ENCODE measurements at places on chromosomes 13 and 19.

GRCh38 chr19:28667348-28667977 lies 545.5 kb downstream of the UQCRFS1 start:
- no peak for DNase-seq

DNA sequence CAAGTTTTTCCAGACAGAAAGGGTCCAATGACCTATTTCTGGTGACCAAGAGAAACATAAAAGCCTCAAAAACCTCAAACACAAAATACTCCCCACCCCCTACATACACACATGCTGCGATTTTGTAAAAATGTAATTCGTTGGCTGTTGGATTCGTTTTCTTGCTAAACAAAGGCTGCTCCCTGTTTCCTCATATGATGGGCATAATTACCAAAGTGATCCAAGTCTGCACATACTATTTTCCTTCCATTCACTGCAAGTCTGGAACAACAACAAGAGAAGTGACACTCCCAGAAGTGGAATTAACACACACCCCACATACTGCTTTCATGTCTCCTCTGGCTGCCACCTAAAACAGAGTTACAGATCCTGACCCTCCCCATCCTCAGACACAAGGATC lies 131.9 kb downstream of the RAP2A start:
- DNase-seq, result no peak

GRCh38 chr13:95707035-95707434 lies 30.1 kb downstream of the DNAJC3 start:
- DNase-seq, result no peak

DNA sequence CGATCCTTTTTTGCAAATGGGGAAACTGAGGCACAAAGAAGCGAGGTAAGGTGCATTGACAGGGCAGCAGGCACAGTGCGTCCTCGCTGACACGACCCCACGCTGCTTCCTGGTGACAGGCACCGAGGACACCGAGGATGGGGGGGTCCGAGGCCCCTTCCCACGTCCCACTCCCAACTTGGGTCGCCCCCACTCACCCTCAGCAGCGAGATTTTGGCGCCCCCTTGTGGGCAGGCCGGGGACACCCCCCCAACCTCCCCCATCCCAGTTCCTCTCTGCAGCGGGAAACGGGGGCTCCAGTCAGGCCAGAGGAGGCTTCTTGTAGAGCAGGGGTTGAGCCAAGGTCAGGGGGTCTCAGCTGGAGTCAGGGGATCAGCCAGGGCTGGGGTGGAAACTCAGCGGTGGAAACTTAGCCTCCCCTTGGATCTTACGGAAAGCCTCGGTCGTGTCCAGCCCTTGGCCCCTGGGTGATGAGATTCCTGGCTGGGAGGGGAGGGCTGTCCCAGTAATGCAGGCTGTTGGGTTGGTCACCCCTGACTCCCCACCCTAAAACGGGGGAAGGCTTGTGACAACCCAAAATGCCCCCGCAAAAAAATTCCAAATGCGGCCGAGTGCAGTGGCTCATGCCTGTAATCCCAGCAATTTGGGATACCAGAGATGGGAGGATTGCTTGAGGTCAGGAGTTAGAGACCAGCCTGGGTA lies 8.2 kb downstream of the SMIM24 start:
- no peak for DNase-seq

DNA sequence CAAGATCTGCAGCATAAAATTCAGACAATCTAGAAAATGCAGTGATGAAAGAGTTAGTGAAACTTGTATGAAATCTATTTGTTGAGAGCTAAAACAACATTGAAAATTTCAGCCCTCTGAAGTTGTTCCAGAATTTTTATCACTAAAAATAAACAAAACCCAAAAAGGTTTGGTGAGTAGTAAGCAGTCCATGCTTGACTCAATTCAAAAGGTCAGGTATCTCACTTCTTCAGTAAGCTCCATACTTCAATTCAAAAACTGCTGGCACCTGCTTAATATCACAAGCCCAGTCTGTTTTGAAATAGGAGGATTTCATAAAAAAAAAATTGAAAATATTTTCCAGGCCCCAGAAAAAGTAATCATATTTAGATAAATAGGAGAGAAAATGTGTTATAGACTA lies 894.4 kb downstream of the SLITRK5 start:
- no peak for DNase-seq

GRCh38 chr13:73698859-73699258 lies 435.3 kb downstream of the KLF12 start:
- no peak for DNase-seq
